Germinal center (tissue), 1 donor: ENCODE measurements at places on chromosomes 3 and 15.

DNA sequence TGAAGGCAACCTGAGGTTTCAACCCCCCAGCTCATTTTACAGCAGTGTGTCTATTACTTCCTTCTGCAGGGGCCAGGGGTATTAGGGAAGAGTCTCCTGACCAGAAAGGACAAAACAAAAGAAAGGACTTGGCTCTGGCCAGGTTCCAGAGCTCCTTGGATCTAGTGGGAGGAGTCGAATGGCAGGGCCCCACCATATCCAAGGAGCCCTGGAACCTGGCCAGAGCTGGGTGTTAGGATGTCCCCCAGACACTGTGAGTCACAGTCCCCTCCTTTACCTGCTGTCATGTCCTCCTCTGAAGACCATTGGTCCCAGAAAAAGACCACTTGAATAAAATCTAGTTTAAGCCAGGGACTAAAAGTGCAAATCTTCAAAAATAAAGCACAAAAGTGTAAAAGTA lies 113.2 kb downstream of the EEFSEC start:
- DNase-seq: no peak

DNA sequence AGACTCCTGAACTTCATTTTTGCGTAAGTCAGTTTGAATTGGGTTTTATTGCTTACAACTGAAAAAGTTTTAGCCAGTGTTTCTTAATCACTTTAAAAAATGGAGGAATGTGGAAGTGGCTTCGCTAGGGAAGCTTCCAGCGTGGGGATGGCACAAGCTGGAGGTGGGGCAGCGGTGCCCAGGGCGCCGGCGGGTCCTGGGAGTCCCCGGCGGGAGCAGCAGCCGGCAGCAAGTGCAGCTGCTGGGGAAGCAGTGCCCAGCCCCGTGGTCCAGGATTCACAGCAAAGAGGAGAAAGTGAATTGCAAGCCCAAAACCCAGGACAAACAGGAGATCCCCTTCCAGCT lies 301.8 kb upstream of the PROK2 start:
- DNase-seq: no peak

DNA sequence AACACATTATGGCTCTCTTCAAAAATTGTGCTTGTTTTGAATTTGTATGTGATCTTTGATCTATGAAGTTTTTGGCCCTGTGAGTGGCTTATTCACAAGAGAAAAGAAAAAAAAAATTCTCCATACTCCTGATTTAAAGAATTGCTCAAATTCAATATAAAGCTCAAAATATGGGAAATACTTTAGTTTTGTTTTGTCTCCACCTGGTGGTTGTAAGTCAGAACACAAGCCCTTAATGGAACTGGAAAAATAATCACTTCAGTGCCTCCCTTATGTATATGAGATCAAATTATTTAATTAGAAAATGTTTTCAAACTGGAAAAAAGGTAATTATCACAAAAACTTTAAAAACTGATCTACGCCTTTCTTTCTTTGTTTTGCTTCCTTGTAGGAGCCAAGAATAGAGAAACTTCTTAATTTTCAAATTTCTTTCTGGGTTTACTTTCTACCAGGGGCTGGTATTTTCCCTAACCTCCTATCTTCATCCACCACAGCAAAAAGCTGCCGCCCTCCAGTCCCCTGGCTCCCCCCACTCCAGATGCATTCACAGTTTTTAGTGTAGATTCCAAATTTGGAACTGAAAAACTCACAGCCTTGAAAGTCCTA lies 50.6 kb downstream of the SERP1 start:
- DNase-seq: peak; percentile 46

DNA sequence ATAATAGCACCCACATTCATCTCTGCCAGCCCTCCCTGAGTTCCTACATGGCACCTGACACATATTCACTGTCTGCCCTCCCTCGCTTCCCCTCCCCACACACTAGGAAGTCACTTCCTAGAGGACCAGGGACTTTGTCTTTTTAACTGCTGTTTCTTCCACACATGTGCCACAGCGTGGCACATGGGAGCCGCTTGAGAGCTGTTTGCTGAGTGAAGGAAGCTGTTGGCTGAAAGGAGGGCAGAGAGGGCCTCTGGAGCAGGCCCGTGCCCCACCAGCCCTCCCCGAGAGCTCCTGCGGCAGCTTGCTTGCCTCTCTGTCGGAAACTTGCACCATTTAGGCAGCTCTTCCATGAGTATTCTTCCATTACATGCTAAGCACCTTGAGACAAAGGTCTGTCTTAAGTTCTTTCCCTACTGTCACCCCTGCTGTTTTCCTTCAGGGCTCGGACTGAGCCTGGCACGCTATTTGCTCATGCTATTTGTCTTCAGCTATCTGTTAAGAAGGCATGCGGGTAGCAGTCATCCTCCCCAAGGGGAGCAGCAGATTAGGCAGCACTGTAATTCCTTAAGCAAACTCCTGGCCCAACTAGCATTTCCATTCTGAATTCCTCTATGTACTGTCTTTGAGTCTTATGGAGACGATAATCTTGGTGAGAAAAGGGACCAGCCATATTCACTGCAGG lies 72.2 kb downstream of the CACNA1D start:
- DNase-seq: no peak

DNA sequence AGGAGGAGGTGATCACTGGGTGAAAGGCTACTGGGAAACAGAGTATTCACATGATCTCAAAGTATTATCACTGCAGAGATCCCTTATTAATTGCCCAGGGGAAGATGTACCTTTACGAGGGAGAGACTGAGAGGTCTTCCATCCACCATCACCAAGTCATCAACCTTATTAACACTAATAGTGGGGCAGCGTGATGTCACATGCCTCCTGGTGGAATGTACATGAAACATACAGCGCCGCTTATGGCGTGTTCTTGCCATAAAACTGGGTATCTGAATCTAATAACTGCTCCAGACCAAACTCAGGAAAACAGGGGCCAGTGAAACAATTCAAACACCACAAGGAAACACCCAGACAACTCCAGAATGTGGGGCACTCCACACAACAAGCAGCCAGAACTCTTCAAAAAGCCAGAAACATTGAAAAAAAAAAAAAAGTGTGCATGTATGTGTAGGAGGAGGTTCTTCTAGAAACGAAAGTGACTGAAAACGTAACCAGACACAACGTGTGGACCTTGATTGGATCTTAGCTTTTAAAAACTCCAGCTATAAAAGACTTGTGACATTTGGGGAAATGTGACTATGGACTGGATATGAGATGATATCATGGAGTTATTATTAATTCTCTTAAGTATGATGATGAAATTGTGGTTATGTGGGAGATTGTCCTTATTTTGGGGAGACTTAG lies 4.6 kb downstream of the STIMATE start:
- DNase-seq: no peak
